ENCODE measurements at places on chromosomes 1 and 21.

GRCh38 chr1:155680531-155680930 lies 8.0 kb downstream of the YY1AP1 start:
- DNase-seq: no peak

- DNase-seq: no peak
These were observed 17.7 kb downstream of the IVL start for GRCh38 chr1:152926091-152926490.

- no peak for DNase-seq
These were observed 1621.1 kb downstream of the MRPL39 start for GRCh38 chr21:23986214-23986613.

GRCh38 chr1:12626888-12627287 lies 8.9 kb upstream of the DHRS3 start:
- no peak for DNase-seq

GRCh38 chr21:37555672-37556261 lies 189.2 kb downstream of the DYRK1A start:
- DNase-seq: no peak

DNA sequence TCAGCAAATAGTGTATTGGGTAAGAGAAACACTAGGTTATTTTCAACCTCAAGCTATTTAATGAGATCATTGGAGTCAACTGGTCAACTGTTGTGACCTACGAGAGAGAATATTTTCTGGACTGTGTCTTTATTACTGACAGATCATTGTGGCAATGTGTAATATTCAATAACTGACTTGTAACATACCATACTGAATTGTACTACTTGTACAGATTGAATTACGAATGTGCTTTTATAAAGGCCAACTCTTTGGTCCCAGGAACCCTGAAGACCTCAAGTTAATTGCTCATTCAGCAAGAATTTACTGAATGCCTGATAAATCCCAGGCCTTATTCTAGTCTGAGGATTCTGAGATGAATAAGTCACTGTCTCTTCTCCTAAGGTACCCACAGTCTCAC lies 56.1 kb upstream of the CAMK1G start:
- no peak for DNase-seq

DNA sequence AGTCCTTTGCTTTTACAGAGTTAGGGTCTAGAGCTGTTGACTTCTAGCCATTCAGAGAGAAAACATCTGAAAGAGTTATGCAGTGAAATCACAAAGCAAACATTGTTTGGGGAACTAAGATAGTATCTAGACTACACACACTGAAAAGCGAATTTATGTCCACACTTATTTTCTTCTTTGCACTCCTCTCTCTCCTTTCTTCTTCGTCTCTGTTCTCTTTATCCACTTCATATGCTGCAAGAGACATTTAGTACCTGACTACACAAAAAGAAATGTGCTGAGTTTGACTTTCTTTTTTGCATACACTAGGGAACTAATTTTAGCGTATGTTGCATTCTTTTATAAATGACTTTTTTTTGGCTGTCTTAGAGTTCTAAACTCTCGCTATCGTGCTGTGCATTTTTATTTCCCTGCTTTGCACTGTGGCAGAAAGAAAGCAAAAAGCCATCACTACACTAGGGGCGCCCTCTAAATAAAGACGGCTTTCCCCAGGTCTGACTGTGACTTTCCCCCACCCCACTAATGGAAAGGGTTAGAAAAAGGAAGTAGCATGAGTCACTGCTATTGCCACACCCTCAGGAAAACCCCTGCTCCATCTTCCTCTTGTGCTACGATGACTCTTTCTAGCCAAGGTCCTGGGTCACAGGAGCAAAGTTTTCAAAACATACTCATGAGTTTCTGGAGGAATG lies 65.7 kb downstream of the MAP3K7CL start:
- peak; percentile 33 for DNase-seq

DNA sequence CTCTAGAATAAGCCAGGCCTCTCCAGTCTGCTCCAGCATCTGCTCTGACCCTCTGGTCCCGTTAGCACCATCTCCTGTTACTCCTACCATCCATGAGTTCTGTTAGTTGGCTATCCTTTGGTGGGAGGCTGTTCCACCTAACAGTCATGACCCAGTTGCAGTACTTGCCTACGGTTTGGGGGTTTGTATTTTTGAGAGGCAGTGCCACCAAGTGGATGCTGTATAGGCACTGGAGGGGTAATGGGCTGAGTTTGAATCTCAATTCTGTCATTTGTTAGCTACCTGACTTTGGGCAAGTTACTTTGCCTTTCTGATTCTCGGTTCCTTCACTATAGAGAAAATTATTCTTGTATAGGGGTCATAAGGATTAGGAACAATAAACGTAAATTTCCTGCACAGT lies 12.1 kb upstream of the C8B start:
- no peak for DNase-seq

DNA sequence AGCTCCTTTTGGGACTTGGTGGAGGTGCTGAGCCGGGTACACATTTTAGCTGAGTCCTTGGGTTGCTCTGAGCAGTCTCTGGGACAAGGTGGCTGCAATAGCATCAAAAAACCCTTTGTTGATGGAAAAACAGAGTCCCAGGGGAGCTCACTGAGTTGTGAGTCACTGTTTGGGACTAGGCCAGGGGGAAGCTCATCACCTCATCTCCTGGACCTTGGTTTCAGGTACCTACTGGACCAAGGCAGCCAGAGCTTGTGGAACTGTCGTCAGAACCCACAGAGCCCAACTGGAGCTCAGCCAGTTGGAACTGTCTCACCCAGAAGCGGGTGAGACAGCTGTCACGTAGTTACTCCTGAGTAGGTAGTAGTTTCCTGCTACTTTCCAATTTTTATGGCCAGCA lies 146.7 kb downstream of the HLX start:
- DNase-seq: no peak

Data from activated CD4-positive, CD25-positive, alpha-beta regulatory T cell (primary cell).